Activated T-cell treated with anti-CD3 and anti-CD28 coated beads for 1 hour (primary cell): ENCODE measurements at places on chromosomes 2 and 18.

- no peak for DNase-seq
These were observed 70.6 kb upstream of the ITGB6 start for GRCh38 chr2:160270571-160271113.

GRCh38 chr2:177059293-177059692, 153.3 kb upstream of the HNRNPA3 start:
- no peak for DNase-seq

- DNase-seq: no peak
These were observed 123.5 kb upstream of the PELI1 start for GRCh38 chr2:64267699-64268098.

- DNase-seq: no peak
These were observed 24.2 kb downstream of the CENPA start for GRCh38 chr2:26809876-26810577.

- no peak for DNase-seq
These were observed 90.5 kb downstream of the TMEM131 start for GRCh38 chr2:97905294-97905693.

DNA sequence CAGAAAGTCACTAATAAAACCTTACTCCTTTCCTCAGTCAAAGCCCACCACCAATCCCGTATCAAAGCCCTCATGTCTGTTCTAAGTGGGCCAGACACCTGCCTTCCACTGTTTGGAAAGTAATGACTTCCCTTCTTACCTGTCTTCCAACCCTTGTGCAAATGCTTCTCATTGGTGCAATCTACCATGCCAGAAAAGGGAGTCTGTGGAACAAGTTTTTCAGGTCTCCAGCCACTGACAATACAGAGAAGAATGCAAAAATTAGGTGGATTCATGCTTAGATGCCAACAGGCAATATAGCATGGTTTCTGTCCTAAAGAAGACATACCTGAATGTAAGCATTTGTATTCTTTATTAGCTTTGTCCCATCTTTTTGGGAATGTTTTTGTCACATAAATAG, 1140.6 kb upstream of the LRRTM1 start:
- no peak for DNase-seq

GRCh38 chr2:235618039-235618438, 124.2 kb downstream of the AGAP1 start:
- DNase-seq: no peak

- DNase-seq: no peak
These were observed 27.4 kb downstream of the EIF4E2 start for GRCh38 chr2:232577841-232578240.

- no peak for DNase-seq
These were observed 95.4 kb downstream of the PRKCE start for GRCh38 chr2:45746888-45747287.

- DNase-seq: no peak
These were observed 21.5 kb downstream of the GCA start for GRCh38 chr2:162365392-162365791.

DNA sequence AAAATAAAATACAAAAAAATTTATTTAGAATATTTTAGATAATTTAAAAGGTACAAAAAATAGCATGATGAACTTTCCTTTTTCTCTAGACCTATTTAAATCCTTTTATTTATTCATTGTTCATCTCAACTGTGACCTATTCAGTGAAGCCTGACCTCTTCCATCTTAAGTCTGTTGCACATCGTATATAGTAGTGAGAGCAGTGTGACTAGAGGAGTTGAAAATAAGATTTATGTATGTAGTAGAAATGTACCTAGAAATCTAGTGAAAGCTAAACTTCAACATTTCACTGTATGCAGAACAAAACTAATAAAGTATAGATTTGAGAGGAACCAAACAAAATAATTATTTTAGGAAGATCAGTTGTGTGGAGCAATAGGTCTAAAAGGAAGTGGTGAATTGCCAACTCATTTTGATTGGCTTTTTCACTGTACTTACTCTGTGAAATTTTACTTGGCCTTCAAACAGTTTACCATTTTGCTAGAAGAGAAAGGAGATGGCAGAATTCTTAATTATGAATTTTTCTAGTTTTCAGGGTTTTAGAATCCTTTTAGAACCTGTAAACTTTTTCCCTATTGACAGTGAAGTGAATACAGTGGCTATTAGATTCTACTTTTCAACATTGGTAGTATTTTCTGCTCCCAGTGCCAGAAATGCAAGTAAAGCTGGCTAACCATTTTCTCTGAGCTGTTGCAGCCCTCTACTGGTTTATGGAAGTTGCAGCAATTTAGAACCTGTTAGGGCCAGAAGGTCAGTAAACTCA, 11.0 kb downstream of the ANKRD12 start:
- DNase-seq: no peak

DNA sequence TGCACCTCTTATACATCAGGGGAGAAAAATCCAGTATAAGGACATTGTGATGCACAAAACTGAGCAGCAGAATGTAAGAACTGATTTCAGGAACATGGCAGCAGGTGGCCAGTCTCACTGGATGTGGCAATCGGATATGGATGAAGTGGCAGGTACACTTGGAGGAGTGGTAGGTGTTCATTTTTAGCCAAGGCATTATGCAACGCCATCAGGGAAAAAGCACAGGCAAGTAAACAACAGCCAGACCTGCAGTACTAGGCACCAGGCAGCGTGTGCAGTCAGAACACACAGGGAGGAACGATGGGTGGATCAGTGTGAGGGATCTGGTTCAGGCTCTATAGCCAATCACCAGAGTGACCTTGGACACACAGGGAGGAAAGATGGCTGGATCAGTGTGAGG, 77.4 kb upstream of the GCFC2 start:
- no peak for DNase-seq

DNA sequence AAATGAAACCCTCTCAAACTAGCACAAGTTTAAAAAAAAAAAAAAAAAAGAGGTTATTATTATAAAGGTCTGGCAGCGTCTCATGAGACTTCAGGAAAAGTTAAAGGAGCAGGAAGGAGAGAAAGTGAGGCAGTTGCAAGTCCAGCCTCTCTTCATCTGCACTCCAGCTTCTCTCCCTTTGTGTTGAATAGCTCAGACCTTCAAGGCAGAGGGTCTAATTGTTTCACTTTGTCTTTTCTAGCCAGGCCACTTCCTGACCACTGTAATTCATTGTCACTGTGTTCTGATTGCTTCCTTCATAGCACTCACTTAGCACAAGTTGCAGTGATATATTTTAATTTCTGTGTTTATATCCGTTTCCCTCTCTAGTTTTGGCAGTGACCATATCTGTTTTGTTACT, 99.9 kb downstream of the SPATS2L start:
- no peak for DNase-seq

DNA sequence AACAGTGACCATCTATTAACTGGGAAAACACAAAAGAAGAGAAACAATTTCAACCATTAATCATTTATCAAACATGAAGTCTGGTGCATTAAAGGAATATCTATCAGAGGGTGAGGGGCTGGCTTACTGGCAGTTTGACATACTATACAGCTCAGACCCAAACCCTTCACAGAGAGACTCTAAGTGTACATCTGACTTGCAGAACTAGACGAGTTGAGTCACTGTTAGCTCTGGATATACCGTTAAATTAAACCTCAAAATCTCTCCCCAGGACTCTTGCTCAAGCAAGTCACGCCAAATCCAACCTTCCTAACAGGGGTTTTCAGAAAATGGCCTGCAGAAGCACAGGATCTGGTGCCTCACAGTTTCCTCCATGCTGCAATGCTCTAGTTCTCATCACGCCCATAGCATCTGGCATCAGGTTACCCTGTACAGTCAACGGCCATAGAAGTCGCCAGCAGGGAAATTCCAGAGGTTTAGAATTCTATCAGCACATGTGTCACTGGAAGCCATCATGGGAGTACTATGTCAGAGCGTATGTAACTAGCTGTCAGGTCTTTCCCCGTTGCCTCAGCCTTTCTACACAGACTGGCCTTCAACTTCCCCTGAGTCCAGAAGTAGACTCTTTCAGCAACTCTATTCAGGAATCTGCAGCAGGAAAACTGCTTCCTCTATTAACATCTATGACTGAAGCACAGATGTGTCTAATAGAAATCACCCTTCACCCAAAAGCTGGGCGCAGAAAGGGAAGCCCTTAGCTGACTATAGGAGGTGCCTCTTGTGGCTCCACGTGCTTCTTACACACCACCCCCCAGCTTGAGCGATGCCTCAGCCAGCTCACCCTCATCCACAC, 9.3 kb downstream of the TGOLN2 start:
- no peak for DNase-seq

- no peak for DNase-seq
These were observed 43.9 kb upstream of the B3GNT7 start for GRCh38 chr2:231351648-231352047.

DNA sequence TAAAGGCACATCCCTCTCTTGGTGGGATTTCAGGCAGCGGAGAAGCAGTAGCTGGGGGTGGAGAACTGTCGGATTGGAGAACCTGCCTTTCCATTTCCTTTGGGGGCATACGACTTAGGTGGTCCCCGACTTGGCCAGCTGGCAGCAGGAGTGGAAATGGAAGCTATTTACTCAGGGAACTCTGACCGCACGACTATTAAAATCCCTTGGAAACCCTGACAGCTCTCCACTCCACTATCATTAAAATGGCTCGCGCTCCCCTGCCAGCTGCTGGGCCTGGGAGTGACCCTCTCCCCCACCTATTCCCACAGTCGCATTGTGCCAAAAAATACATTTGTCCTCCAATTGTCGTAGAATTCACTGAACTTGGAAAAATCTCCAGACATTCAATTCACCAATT, 77.7 kb upstream of the APCDD1 start:
- DNase-seq: no peak

DNA sequence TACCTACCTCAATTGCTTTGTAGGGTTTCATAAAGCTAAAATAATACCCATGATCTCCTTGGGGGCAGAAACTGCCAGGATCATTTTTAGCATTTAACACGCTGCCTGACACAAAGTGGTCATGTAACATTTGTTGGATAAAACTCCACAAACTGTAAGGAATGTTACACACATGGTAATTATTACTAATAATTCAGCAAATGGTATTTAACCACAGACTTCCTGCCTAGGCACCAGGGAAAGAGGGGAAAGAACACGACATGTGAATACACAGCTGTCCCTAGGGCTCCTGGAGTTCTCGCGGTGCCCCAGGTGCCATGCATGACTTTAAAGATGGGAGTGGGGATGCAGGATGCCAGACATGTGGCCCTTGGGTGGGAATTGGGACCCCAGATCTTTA, 43.5 kb downstream of the ASAP2 start:
- DNase-seq: no peak

DNA sequence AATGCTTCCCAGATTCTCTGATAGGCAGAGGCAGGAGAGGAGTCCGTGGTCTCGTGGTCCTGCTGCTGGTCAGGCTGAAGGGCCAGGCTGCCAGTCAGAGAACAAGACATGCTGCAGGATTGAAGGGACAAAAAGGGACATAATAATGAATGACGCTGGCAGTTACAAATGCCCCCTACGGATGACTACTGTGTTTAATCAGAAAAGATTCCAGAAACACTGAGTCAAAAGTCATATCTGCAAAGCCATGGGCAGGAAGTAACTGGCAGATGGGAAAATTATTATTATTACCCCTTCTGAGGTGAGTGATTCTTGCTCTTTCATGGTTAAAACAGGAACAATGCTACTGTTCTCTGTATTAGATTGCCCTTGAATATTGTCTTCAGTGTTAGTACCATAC, 19.0 kb downstream of the LCT start:
- DNase-seq: no peak

DNA sequence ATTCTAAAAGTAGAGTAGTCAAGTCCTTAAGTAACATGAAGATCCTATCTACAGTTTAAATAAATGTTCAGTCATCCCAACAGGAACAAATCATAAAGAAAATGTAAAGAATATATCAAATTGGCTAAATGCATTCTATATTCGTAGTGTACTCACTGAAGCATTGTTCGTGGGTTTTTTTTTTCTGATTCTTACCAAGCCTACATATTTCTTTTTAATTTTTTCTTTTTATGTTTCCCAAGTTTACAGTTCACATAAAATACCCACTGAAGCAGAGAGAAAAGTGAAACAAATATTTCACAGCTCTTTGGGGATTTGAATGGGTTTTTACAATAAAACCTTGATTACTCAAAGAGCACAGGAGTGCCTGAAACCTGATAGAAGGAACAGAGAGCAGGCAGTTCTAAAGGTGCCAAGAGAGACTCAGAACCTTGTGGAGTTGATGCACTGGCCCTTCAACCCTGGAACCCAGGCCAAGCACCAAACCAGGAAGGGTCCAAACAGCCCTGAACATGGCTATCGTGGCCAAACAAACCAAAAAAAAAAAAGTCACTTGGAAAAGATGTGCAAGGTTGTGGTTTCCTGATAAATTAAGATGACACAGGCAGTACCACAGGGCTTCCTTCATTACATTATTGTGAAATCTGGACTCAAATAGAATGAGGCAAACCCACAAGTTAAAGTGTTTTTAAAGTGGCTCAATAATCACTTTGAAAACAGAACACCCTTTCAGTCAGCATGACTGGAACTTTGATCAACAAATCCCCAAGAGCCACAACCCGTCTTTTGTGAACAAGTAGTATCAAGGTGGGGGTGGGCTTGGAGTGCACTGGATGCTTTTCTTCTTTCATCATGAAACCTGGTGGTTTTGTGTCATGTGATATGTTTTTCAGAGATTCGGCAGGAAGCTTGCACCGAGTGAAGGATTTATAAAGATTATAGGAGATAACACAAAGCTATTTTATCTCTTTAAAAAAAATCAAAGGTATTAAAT, 245.0 kb upstream of the FN1 start:
- DNase-seq: peak; percentile 0

- DNase-seq: no peak
These were observed 3.3 kb upstream of the ADAM17 start for GRCh38 chr2:9558948-9559381.
